ENCODE measurements at places on chromosomes 6 and 20.

DNA sequence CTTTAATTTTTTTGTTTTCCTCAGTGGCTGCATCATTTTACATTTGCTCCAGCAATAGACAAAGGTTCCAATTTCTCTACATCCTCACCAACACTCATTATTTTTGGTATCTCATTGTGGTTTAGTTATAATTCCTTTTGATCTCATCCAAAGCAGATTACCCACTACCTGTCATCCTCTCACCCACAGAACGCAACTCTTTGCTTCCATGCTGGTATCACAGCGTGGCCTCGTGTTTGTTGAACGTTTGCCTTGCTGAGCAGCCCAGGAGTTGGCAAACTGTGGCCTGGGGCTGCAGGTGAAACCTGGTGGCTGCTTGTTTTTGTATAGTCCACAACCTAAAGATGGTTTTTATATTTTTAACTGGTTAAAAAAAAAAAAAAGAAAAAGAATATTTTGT lies 181.9 kb downstream of the BCAS1 start:
- no peak for DNase-seq

DNA sequence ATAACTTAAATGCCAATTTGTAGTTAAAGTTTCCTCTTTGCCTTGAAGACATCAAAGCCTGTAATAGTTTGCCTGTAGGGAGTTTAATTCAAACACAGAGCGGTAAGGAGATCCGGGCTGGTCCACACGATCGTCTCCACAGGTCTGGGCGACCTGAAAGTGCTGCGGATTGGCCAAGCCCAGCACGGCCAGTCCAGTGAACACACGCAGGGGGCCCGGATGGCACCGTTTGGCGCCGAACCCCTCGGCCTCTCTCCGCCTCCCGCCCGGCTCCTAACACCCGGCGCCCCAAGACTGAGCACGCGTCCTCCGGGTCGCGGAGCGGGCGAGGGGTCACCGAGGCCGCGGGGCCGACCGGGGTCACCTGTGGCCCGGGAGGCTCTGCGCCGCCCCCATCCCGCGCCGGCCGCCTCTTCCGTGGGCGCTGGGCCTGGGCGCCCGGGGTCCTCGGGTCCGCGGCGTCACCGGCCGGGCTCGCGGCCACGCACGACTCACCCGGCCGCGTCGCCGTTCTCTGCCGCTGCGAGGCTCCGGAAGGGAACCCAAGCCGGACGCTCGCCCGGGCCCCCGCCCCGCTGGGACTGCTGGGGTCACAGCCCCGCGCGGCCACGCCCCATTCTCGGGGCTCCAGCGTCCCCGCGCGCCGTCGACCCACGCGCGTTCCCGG lies 481 bp downstream of the SERPINB6 start:
- DNase-seq = no peak

- DNase-seq = no peak
Observed at GRCh38 chr20:40441771-40442170, 247.3 kb downstream of the MAFB start.

DNA sequence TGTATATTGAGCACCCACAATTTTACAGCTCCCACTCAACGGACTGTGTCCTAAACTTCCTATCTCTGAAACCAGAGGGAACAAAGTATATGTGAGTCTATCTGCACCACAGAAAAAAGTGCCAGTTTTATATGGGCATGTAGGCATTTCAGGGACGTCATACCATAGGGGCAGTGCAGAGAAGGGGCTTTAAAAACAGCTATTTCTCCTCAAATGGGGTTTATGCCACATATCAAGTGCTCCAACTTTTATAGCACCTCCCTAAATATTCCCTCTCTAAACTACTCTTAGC lies 28.9 kb upstream of the ASF1A start:
- DNase-seq = no peak

- no peak for DNase-seq
Observed at GRCh38 chr20:4886771-4887527, 114.4 kb downstream of the SLC23A2 start.

GRCh38 chr6:84137989-84138575 lies 89.4 kb downstream of the CEP162 start:
- DNase-seq = no peak

GRCh38 chr6:162621246-162621645 lies 106.3 kb downstream of the PRKN start:
- no peak for DNase-seq

DNA sequence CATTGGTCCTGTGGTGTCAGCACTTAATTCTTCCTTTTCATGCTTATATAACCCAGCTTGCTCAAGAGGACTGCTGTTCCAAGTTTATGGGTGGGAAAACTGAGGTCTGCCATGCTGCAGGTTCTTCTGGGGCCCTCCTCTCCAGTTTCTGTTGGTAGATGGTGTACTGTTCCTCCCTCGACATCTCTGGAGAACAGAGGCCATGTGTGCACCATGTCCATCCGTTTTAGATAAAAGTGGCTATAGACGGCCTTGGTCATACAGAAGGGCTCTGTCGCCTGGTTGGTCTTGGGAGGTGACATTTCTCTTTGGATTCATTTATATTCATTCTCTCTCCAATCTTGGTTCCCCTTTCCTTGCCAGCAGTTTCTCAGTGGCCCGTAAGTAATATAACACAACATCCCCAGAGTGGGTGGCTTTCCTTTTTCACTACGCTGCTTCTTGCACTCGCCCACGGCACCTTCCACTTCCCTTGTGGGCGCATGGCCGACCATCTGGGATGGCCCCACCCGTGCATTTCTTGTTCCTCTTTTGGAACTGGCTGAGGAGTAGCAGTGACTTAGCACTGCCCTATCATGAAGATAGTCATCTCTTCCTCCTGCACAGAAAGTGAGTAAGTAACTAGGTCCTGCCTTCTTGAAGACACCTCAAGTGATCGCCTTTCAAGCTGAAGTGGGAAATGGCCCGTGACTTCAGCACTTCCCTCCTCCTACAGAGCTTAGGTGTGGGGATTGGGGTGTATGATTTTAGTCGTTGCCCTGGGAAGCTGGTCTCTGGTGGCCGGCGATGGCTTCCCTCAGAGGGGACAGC lies 94.2 kb downstream of the RREB1 start:
- no peak for DNase-seq

DNA sequence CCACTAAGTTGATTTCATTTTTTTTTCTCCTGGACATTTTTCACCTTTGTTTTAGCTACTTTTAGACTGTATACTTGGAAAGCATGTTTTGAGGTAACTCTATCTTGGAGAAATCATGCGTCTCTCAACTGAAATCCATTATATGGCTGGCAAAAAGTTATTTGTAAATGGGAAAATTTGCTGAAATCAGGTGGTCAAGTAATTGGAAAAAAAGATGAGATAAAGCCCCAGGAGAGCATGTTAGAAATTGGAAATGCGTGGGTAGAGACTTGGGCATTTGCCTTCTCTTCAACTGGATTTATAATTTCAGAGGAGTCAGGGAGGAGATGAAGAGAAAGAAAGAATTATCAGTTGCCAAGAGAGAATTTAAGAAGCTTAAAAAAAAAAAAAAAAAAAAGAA lies 217.1 kb upstream of the MAP3K7 start:
- DNase-seq = no peak

GRCh38 chr6:168385037-168385759 lies 55.8 kb upstream of the SMOC2 start:
- peak; percentile 34 for DNase-seq

DNA sequence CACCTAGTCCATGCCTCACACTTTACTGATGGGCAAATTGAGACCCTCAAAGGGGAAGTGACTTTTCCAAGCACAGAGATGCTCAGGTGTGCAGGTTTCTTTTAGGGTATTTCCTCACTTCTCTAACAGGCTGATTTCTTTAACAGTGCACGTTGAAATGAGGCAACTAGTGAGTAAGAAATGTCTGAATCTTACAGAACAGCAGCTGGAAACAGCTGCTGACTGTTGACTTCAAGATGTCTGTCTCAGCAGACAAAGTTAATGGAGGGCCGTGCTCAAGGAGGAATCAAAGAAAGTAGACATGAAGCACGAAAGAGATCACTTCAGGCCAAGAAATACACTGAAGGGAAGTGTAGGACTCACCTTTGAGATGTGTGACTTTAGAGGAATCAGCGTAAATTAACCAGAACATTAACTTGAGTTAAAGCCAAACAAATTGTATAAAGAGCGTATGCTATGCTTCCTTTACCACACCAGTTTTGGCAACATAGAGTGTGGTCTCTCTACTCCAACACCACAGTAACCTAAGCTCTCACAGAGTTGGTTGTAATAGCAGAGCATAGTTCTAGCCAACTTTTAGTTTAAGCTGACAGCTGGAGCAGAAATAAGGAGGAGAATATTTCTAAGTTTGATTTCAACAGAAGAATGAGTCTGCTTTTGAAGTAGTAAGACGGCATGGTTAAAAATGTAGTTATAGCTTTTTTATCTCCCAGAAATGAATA lies 60.9 kb downstream of the SAMD3 start:
- no peak for DNase-seq

DNA sequence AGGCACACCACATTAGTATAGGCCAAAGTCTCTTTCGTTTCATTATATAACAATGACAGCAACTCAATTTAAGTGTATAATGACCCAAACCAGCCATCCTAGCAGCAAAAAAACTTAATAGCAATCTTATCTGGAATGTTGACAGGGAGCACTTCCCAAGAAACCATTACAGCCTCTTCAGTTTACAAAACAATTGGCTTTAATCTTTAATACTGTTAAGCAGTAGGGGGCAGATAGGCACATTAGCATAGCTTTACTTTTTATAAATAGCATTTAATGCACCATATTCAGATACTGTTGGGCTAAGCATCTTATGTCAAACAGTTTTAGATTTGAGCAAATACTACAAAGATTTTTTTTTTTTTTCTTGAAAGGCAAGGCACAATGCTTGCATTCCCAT lies 193.3 kb upstream of the MAP3K7 start:
- DNase-seq = no peak

- DNase-seq = no peak
Observed at GRCh38 chr20:63696306-63696627, 185 bp upstream of the TNFRSF6B start.

- no peak for DNase-seq
Observed at GRCh38 chr6:1764397-1764987, 154.8 kb downstream of the FOXC1 start.

GRCh38 chr6:28207510-28208110 lies 17.5 kb upstream of the ZSCAN9 start:
- DNase-seq = no peak

GRCh38 chr6:4059115-4059777 lies 19.7 kb downstream of the FAM217A start:
- no peak for DNase-seq

DNA sequence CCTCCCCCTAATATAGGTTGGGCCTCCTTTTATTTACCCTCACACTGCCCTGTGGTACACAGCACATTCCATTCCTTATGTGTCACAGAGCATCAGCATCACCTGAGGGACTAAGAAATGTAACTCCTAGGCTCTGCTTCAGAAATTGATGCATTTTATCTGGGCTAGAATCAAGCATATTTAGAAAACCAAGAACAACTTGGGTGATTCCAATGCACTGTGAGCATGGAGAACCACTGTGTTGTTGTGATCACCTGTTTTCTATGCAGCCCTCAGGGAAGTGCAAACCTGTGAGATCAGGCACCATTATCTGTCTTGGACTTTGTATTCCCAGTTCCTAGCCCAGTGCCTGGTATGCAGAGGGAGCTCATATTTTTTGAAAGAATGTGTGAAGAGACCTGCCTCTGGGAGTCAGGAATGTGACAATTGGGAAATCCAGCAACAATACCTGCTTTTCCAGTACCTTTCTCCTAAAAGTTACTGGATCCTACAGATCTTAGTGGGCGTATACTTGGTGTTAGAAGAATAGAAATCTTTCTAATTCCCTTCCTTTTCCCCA lies 7.0 kb downstream of the KAT14 start:
- DNase-seq = no peak

- DNase-seq = no peak
Observed at GRCh38 chr6:453152-453551, 61.6 kb downstream of the IRF4 start.

- no peak for DNase-seq
Observed at GRCh38 chr6:127635091-127635490, 58.1 kb downstream of the C6orf58 start.

GRCh38 chr6:52074155-52074554 lies 13.3 kb downstream of the PKHD1 start:
- DNase-seq = no peak

DNA sequence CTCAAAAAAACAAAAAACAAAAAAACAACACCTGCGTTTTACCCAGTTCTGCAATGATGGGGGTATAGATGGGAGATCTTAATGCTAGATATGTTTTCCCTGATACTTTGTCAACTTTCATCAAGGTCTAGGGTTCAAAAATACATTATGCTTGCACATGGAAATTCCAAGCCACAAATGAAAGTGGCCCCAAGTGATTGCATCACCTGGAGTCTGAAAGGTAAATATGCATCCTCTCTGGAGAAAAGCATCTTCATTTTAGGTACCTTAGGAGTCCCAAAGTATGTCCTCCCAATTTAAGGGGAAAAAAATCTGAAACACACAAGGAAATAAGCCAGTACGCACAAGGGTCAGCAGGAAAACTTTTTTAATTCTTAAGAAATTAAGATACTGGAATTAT lies 12.6 kb upstream of the ZC3H12D start:
- DNase-seq = no peak

GRCh38 chr6:4607793-4608192 lies 168.4 kb upstream of the CDYL start:
- no peak for DNase-seq

DNA sequence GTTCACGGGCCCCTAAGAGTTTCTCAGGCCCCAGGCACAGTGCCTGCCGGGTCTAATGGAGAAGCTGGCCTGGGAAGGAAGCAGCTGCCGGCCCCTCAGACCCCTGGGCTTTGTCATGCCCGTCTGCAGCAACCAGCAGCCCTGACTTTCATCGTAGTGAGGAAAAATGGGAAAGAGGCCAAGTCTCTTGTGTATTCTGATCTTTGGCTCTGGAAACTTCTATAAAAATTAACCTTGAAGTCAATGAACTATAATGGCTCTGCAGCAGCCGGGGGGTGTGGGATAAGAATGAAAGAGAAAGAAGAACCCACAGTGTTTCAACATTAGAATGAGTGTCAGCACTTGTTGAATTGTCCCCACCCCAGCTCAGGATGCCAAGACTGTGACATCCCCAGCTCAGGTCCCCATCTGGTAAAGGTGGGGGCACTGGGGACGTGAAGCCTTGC lies 12.9 kb downstream of the TGM2 start:
- peak; percentile 16 for DNase-seq

- no peak for DNase-seq
Observed at GRCh38 chr6:134590449-134590848, 272.5 kb upstream of the SGK1 start.

DNA sequence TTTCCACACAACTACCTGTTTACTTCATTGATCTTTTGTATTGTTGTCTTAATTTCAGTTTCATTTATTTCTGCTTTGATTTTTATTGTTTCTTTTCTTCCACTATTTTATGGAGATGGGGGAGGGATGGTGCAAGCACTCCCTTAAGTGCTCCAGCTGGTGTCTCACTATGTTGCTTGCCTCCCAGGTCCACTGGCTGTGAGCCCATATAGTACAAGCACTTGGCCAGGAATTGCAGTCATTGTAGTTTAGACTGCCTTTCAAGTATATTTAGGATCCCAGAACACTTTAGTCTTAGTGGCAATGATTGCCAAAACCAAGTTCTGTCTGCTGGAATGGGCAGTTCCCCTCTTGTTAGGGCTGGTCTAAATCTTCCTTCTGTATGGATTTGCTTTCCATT lies 34.9 kb upstream of the MAN1A1 start:
- DNase-seq = no peak

GRCh38 chr6:143598466-143599080 lies 79.2 kb upstream of the PHACTR2 start:
- DNase-seq = no peak

GRCh38 chr6:57342148-57342669 lies 24.8 kb downstream of the PRIM2 start:
- DNase-seq = no peak

Measured in DMS79 (cell line).